ENCODE measurements at places on chromosomes 2 and 18. TPM values are rescaled to one million over a fixed set of nuclear protein-coding genes. Genes with fewer than 3 reads are reported as not detected.

TCF4 gene
- 55.0 TPM for total RNA-seq

SERPINB12 gene
- not detected for total RNA-seq

UGT1A8 gene
- total RNA-seq: not detected

ALPI gene
- total RNA-seq: not detected

ABCA12 gene
- total RNA-seq: 0.14 TPM

CRYGC gene
- not detected for total RNA-seq

ALLC gene
- not detected for total RNA-seq
